ENCODE measurements at places on chromosomes 6 and 20.

DNA sequence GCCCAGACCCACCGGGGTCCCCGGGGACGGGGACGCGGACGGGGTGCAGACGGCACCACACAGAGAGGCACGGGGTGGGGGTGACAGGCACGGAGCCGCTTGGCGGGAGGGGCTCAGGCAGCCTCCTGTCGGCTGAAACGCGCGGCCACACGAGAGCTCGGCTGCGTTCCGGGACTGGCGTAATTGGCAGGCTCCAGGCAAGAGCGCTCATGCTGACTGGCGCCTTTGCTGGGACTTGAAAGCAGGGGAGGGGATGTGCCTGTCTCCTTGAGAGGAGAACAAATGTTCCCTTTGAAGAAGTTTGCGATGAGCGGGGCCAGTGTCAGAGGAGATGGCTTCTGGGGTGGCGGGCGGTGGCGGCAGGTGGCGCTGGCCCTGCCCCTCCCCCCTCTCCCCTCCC is 25.8 kb downstream of the BHLHE23 start:
- no peaks in the 10 kb centered on the region for H3K36me3 ChIP-seq
- H3K4me3 ChIP-seq: no peak overlapping the region
- peaks cover 22% of the 10 kb centered on the region for H3K4me1 ChIP-seq
- no peak overlapping the region for H3K27ac ChIP-seq

GRCh38 chr20:50523552-50524167 is 13.5 kb downstream of the PTPN1 start:
- H3K27ac ChIP-seq: peak overlapping the region; percentile 72
- H3K4me1 ChIP-seq: peaks cover 44% of the 10 kb centered on the region
- peak overlapping the region; percentile 49 for H3K4me3 ChIP-seq
- H3K36me3 ChIP-seq: peaks cover 38% of the 10 kb centered on the region
- H3K27me3 ChIP-seq: no peaks in the 10 kb centered on the region
- DNase-seq: no peak

- H3K4me3 ChIP-seq: peak overlapping the region; percentile 81
- peak overlapping the region; percentile 96 for H3K27ac ChIP-seq
- peaks cover 9% of the 10 kb centered on the region for H3K36me3 ChIP-seq
Observed at GRCh38 chr6:137824896-137825295, 42.2 kb upstream of the TNFAIP3 start.

DNA sequence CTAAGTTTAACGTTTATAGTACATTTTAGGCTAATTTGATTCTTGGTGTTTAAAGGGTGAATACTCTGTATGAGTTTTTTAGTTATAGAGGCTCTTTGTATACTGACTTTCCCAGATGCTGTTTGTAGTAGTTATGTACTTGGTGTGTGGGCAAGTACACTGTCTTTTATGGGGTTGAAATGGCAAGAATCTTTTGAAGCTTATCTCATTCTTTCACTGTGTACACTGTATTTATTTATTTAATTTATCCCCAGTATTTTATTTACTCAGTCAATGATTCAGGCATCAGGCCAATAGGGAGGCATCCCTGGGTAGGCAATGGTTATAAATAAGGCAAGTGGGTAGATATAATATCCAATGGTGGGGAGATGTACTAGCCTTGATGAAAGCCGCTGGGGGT is 277.0 kb upstream of the PTCHD4 start:
- H3K36me3 ChIP-seq: no peaks in the 10 kb centered on the region
- H3K4me3 ChIP-seq: no peak overlapping the region
- H3K27me3 ChIP-seq: no peaks in the 10 kb centered on the region
- H3K4me1 ChIP-seq: no peaks in the 10 kb centered on the region
- DNase-seq: no peak

- DNase-seq: no peak
- no peaks in the 10 kb centered on the region for H3K36me3 ChIP-seq
- H3K27me3 ChIP-seq: no peaks in the 10 kb centered on the region
- H3K4me3 ChIP-seq: no peak within 1 kb of the TSS
- H3K4me1 ChIP-seq: no peaks in the 10 kb centered on the region
- H3K27ac ChIP-seq: no peak within 1 kb of the TSS
Observed at GRCh38 chr6:50049829-50050228, at the start of gene DEFB112. Gene DEFB112 (minus strand): TSS chr6:50049929. CDS start chr6:50049869, 60 bp downstream.

- DNase-seq: no peak
- peaks cover 13% of the 10 kb centered on the region for H3K4me1 ChIP-seq
- H3K36me3 ChIP-seq: no peaks in the 10 kb centered on the region
- H3K4me3 ChIP-seq: no peak overlapping the region
- no peak overlapping the region for H3K27ac ChIP-seq
Observed at GRCh38 chr20:20664795-20665589, 47.5 kb downstream of the RALGAPA2 start.
